ENCODE measurements at places on chromosomes 12 and 14.

- no peak for DNase-seq
Observed at GRCh38 chr12:123058481-123058880, 78.0 kb downstream of the ARL6IP4 start.

DNA sequence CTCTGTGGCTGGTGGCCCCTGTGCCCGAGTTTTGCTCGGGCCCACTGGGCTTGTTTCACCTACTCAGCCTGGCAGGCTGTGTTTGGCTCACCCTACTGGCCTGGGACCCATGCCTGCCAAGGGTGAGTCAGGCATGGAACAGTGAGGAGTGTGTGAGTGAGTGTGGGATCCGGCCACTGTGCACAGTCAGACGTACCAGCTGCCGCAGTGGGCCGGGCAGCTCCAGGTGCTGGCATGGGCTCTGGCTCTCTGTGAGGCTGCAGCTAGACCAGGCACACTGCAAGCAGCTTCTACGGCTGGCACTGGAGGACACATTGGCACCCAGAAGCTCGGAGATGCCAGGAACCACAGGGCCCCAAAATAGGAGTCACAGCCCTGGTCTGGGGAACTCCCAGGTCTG, 40.6 kb downstream of the HSD17B6 start:
- DNase-seq: no peak

DNA sequence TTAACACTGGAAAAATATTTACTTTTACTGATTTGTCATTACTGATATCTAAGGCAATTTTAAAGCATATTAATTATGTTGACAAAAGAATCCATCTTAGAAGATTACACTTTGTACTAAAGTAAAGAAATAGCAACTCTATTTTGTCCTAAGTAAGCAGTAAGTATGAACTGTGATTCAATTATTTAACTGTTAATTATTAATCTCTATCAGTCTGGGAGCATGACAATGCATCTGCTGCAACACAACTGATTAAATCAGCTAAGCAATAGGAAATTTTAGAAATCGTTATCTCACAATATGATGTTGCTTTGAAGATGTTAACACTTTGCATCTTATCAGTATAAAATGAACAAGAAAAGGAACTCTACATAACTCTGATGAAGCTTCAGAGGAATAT, 172.3 kb downstream of the DPY19L2 start:
- DNase-seq: no peak

DNA sequence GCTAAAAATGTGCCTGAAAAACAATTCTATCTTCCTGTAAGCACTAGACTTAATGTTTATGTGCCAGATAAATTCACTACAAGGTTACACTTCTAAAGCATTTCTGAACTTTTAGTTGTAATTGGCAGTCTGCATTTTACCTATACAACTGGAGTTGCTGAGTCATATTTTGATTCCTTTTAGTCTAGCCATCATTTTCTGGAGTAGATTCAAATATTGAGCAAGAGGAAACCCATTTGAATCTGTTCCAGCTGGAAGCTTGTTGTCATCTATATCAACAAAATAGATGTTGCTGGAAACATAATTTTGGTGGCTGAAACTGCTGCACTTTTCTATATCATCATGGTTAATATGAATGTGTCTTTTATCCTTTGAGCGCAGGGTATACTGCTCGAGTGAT, 122.2 kb upstream of the CCDC175 start:
- DNase-seq: peak; percentile 23

DNA sequence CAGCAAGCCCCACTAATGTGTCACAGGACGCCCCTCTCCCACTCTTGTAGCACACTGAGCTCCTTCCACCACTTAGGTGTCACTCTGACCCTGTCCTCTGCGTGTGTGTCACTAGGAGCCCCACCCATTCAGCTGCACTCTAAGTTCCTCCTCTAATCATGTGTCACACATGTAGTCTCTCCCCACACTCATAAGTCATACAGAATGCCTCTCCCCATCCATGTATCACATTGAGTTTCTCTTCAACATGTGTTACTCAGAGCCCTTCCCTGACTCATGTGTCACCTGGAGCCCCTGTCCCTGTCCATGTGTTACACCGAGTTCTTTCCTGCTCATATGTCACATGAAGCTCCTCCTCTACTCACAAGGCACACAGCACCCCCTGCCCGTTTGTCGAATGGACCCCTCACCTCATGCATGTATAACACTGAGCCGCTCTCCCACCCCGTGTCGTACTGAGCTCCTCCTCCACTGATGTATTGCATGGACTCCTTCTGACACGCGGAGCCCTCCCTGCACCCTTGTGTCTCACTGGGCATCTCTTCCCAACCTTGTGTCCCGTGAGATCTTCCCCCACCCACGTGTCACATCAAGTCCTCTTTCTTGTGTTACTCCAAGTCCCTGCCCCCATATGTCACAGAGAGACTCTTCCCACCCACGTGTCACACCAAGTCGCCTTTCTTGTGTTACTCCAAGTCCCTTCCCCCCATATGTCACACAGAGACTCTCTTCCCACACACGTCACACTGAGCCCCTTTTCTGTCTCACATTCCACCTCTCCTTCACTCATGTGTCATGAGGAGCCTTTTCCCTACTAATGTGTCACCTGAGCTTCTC, 31.0 kb downstream of the RTL1 start:
- no peak for DNase-seq

DNA sequence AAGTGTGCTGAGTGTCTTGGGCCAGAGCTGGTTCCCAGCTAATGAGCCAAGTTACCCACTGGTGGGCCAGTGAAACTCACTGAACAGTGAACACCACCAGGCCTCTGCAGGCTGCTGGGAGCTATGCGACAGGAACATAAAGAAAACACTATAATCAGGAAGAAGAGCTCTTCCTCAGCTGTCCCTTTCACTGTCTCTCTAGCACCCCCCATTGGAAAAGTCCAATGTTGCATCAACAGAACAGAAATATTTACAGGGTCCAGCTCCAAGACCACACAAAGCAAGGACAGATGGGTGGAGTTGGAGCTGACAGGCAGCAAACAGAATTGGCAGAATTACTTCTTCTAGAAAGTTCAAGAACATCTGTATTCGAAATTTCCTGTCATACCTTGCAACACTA, 903.6 kb upstream of the TMEM132C start:
- no peak for DNase-seq

DNA sequence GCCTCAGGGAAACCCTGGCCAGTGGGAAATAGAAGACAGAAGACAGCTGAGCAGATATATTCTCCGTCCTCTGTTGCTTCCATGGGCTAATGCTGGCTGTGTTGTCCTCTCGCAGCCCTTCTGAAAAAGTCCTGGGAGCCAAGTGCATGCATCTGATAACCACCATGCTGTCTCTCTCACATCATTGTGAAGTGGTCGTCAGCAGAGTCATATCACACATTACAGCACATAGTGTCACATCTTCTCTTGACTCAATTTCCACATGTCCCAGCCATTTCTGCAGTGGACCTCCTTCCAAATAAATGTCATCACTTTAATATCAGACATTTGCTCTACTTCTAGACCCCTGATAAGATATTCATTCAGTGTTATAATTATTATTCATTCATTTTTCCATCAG, 3.8 kb downstream of the TAS2R20 start:
- DNase-seq: no peak

GRCh38 chr12:48817873-48818830, at the start of gene CACNB3:
TSS of gene CACNB3 (plus strand) at chr12:48818496. CDS start at chr12:48818930, 434 bp downstream.
- no peak for DNase-seq

GRCh38 chr14:53953002-53953827, 3.4 kb downstream of the BMP4 start:
- no peak for DNase-seq

DNA sequence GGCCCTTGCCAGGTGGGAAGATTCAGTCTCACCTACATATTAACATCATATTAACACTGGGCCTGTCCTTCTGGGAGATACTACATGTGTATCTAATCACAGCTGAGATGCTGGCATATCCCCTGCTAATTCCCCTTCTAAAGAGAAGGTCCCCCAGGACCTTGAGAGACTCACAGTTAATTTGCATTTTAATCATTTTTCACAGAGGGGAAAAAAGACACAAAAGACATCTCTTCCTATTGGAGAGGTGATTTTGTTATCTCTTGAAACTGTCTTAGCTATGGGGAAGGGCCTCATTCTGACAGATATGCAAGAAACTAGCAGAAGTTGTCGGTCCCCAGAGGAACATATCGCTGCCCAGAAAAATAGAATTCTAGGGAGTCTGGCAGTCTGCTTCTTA, 7.5 kb downstream of the C14orf132 start:
- no peak for DNase-seq

DNA sequence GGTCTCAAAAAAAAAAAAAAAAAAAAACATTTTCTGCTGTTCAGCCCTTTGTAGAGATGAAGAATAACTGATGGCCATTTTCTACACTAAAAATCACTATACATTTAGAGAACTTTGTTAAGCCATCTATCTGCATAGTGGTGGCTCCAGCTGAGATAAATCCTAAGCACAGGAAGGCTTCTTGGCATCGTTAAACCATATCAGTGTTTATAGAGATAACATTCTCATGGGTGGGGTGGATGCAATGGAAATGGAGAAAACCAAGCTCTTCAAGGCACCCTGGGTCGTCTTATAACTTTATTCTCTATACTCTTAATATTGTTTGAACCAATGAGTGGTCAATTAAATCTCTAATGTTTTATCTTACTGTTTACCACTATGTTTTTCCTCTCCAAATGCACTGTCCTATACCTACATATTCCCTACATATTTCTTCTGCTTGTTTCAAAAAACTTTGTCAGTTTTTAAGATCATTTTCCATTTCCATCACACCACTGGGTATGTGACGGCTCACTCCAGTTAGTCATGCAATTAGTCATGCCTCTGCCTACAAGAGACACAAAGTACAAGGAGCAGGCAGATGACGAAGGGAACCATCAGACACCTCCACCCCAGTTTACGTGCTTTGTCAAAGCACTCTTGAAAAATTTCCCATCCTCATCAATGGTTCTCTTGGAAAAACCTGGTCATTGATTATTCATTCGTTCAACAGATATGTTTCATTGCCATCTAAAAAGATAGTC, 119.3 kb upstream of the OVCH1 start:
- peak; percentile 66 for DNase-seq

DNA sequence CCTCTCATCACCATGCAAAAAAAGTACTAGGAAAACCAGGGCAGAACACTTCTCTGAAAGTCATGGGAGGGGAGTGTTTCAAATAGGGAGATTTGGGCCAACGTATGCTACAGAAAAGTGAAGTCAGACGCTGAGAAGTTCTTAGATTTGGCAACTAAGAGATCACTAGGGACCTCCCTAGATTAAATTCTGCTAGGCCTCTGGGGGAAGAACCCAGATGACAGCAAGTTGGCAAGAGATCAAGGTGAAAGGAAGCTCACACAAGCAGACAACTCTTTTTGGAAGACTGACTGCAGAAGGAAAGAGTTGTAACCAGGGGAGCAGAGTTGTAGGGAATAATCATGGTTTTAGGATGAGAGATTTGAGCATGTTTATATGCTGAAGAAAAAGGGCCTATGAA, 20.7 kb downstream of the IQSEC3 start:
- DNase-seq: no peak

GRCh38 chr12:117030187-117030900, 68.9 kb downstream of the TESC start:
- no peak for DNase-seq

GRCh38 chr12:55743406-55744339, 751 bp downstream of the GDF11 start:
- DNase-seq: no peak

- no peak for DNase-seq
Observed at GRCh38 chr14:55884819-55885218, 233.4 kb upstream of the PELI2 start.

- no peak for DNase-seq
Observed at GRCh38 chr12:79692860-79693577, 2.3 kb upstream of the PAWR start.

- DNase-seq: no peak
Observed at GRCh38 chr14:87745507-87746118, 247.4 kb downstream of the GALC start.

GRCh38 chr14:54776361-54777001, 126.1 kb downstream of the GCH1 start:
- DNase-seq: peak; percentile 19
